ENCODE measurements at places on chromosomes 3 and 15. TPM values are rescaled to one million over a fixed set of nuclear protein-coding genes. Genes with fewer than 3 reads are reported as not detected.

TRH gene
- 0.10 TPM for polyA plus RNA-seq

SLC28A2 gene
- 0.14 TPM for polyA plus RNA-seq

MORC1 gene
- not detected for polyA plus RNA-seq

DPPA4 gene
- polyA plus RNA-seq, result 546 TPM

CAPN3 gene
- 0.84 TPM for polyA plus RNA-seq
